ENCODE measurements at places on chromosomes 2 and 18. TPM values are rescaled to one million over a fixed set of nuclear protein-coding genes. Genes with fewer than 3 reads are reported as not detected.

The FAP gene
- polyA plus RNA-seq, result 1.5 TPM

The UGT1A1 gene
- not detected for polyA plus RNA-seq

- DNase-seq, result no peak
- H3K27me3 ChIP-seq, result no peaks in the 10 kb centered on the region
- no peaks in the 10 kb centered on the region for H3K36me3 ChIP-seq
- H3K4me3 ChIP-seq, result no peak overlapping the region
These were observed 207.1 kb downstream of the FIGN start for GRCh38 chr2:163528640-163529217.

DNA sequence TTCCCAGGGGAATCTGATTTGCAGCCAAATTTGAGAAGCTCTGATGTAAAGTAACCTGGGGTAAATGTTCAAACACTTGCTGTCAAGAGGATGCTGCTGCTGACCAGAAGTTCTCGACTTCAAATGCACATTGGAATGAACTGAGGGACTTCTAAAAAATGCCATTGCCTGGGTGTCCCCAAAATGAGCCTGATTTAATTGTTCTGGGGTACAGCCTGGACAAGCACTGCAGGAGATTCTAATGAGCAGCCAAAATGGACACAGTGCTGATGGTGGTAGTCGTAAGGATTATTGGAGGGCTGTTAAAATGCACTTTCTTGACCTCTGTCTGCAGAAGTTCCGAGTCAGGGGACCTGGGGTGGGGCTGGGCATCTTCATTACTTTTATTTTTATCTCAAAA lies 49.5 kb downstream of the LIPG start:
- no peak for DNase-seq
- peaks cover 39% of the 10 kb centered on the region for H3K27me3 ChIP-seq
- no peaks in the 10 kb centered on the region for H3K4me1 ChIP-seq
- no peak overlapping the region for H3K27ac ChIP-seq
- no peaks in the 10 kb centered on the region for H3K36me3 ChIP-seq
- H3K4me3 ChIP-seq, result no peak overlapping the region

- DNase-seq, result no peak
- H3K36me3 ChIP-seq, result peaks cover 10% of the 10 kb centered on the region
- H3K27ac ChIP-seq, result no peak overlapping the region
- no peak overlapping the region for H3K4me3 ChIP-seq
- peaks cover 10% of the 10 kb centered on the region for H3K4me1 ChIP-seq
These were observed 8.7 kb downstream of the FEZ2 start for GRCh38 chr2:36589230-36589630.
